Activated CD8-positive, alpha-beta memory T cell treated with anti-CD3 and anti-CD28 coated beads for 36 hours (primary cell): ENCODE measurements at places on chromosomes 16 and 17. TPM values are rescaled to one million over a fixed set of nuclear protein-coding genes. Genes with fewer than 3 reads are reported as not detected.

Gene ENPP7
- total RNA-seq, result not detected

Gene KRT27
- not detected for total RNA-seq

Gene CCDC200
- total RNA-seq, result not detected

Gene BRIP1
- total RNA-seq, result 15.5 TPM

Gene TM4SF5
- not detected for total RNA-seq

Gene KRTAP4-5
- total RNA-seq, result not detected

Gene TNP2
- total RNA-seq, result not detected

Gene GSDMA
- 0.08 TPM for total RNA-seq

Gene KCNG4
- total RNA-seq, result not detected

Gene TRPV2
- 58.0 TPM for total RNA-seq

Gene CETP
- 0.13 TPM for total RNA-seq

Gene PIMREG
- 3.3 TPM for total RNA-seq

Gene TOP2A
- total RNA-seq, result 160 TPM

Gene VWA3A
- total RNA-seq, result 0.08 TPM

Gene SMIM5
- not detected for total RNA-seq

Gene ZFP90
- 23.2 TPM for total RNA-seq

Gene KRTAP4-4
- total RNA-seq, result not detected

Gene TGFB1I1
- 0.48 TPM for total RNA-seq

Gene TRAP1
- total RNA-seq, result 335 TPM

Gene MYO15A
- total RNA-seq, result 0.46 TPM

Gene CHST4
- not detected for total RNA-seq

Gene PDILT
- total RNA-seq, result not detected

Gene PYDC1
- total RNA-seq, result not detected

Gene RDM1
- 3.9 TPM for total RNA-seq

Gene LCMT1
- 47.6 TPM for total RNA-seq

Gene HERPUD1
- 140 TPM for total RNA-seq

Gene SENP3
- 112 TPM for total RNA-seq

Gene SDR42E1
- 9.4 TPM for total RNA-seq

Gene KRT32
- not detected for total RNA-seq
